EH (cell line): ENCODE measurements at places on chromosomes 1 and 21.

DNA sequence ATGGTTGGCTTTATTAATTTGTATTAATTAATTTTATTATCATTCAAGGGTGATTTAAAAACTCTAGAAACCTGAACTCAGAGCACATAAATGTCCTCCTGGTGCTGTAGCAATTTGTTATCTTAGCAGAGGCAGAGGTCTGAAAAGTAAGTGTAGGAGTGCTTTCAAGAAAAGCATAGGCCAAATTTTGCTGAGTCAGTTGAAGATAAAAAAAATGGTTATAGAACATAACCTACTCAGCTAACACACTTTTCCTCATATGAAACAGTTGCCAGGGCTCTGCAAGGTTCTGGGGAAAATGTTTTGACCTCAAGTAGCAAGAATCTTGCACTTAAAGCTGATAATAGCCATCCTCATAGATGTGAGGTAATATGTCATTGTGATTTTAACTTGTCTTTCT is 53.5 kb upstream of the CHODL start:
- no peak for DNase-seq

GRCh38 chr1:17605582-17606344 is 66.3 kb downstream of the ARHGEF10L start:
- peak; percentile 36 for DNase-seq

DNA sequence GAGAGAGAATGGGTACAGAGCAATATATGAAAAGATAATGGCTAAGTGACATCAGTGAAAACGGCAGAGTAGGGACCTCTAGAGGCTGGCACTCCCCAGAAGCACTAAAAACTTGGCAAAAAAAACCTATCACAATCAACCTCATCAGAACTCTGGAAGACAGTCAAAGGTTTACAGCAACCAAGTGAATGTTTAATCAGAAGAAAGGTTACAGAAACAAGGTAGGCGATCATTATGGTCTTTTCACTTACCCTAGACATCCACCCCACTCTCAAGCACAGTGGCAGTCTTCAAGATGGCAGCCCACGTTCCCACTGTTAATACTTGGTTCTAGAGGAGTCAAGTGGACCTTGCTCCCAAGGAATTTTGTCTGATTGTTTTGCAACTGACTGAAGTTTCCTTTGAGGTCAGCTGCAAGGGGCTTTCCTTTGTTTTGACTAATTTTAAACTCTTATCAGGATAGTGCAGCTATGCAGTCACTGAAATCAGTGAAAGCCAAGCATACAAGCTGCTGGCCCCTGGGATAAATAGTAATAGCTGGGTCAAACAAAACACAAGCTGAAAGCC is 7.2 kb downstream of the KIFAP3 start:
- DNase-seq = no peak

DNA sequence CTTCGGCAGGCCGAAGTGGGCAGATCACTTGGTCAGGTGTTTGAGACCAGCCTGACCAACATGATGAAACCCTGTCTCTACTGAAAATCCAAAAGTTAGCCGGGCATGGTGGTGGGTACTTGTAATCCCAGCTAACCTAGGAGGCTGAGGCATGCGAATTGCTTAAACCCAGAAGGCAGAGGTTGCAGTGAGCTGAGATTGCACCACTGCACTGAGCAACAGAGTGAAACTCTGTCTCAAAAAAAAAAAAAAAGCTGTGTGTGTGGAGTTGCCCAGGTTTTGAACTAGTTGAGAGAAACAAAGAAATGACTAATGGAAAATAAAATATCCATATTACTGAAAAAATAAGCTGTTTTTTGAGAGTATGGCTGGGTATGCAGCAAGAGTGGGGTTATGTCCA is 100.2 kb downstream of the GTF2B start:
- no peak for DNase-seq

DNA sequence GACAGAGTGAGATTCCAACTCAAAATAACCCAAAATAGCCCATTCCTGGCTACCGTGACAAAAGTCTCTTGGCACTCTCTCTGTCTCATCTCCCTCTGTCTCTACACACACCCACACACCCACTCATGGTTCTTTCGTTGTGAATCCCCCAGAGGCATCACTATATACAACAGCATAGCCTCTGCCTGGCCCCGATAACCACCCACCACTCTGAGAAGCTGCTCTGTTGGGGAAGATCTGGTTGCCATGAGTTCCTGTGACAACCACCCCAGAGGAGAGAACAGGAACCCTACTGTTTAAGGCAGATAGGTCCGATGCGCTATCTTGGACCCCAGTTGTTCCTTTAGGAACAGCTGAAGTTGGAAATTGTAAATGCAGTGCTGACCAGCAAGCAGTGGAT is 70.4 kb upstream of the LYST start:
- no peak for DNase-seq

GRCh38 chr21:15423676-15424445 is 305.9 kb upstream of the USP25 start:
- DNase-seq = no peak

DNA sequence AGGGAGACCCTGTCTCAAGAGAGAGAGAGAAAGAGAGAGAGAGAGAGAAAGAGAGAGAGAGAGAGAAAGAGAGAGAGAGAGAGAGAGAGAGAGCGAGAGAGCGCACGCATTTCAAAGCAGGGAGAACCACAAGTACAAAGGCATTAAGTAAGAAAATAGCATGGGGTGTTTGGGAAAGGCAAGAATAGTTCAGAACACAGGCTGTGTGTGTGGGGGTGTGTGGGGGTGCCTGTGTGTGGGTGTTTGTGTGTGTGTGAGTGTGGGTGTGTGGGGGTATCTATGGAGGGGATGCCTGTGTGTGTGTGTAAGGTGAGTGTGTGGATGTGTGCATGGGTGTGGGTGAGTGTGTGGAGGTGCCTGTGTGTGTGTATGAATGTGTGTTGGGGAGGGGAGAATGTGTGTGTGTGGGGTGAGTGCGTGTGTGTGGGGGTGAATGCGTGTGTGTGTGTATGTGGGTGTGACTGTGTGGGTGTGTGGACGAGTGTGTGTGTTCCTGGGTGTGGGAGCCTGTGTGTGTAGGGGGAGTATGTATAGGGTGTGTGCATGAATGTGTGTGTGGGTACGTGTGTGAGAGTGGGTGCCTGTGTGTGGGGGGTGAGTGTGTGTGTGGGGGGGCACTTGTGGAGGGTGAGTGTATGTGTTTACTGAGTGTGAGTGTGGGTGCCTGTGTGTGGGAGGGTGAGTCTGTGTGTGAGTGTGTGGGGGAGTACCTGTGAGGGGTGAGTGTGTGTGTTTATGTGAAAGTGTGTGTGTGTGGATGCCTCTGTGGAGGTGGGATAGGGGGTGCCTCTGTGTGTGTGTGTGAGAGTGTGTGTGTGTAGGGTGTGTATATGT is 19.1 kb upstream of the HDAC1 start:
- no peak for DNase-seq

GRCh38 chr21:38822778-38823238 is 17.1 kb downstream of the ETS2 start:
- DNase-seq = no peak

DNA sequence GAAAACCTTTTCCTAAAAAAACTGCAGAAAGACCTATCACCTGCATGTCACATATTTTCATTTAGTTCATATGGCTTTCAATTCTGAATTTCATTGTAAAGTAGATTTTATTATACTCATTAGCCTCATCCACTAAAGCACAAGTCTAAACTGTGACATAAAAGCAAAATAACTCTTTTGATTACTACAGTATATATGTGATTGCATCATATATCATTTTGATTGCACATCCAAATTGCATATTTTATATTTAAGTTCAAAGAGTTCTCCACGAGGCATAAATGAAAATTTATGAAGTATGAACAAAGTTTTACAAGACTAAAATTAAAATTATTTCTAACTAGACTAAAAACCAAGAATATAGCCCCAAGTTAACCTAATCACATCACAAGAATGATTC is 19.3 kb downstream of the PALMD start:
- DNase-seq = no peak

DNA sequence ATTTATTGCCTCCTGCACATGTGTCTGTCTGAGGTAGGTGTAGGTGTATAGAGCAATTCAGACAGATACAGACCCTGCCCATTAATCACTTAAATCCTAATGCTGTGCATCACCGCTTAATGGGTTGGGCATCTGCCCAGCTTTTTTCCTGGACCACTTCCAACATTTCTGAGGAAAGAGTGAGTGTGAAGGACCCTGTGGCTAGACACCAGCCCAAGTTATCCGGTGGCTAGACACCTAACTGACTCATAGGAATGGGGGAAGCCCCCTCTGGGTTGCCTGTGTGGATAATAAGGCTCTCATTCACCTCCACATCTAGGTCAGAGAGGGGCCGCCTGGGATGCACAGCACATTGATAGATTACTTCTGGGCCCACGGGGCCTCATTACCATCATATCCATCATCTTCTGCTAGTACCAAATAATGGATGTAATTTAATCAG is 121.1 kb upstream of the RAVER2 start:
- peak; percentile 55 for DNase-seq

DNA sequence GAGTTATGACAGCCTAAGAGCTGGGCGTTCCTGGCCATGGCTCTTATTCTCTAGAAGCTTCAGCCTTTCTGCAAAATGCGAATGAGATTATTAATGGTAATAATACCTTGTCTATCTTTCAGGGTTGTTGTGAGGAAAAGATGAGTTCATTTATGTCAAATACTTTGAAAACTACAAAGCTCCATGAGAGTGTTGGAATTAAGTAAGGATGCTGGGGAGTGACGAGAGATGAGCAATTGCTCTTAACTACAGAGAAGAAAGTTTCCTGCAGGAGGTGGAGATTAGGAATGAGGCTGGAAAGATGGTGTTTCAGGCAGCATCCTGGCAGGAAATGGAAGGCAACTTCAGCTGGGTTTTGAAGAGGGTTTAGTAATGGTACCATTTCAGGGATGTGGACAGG is 124.2 kb downstream of the CACNA1E start:
- DNase-seq = no peak

GRCh38 chr1:15283526-15283925 is 36.5 kb downstream of the FHAD1 start:
- peak; percentile 19 for DNase-seq

DNA sequence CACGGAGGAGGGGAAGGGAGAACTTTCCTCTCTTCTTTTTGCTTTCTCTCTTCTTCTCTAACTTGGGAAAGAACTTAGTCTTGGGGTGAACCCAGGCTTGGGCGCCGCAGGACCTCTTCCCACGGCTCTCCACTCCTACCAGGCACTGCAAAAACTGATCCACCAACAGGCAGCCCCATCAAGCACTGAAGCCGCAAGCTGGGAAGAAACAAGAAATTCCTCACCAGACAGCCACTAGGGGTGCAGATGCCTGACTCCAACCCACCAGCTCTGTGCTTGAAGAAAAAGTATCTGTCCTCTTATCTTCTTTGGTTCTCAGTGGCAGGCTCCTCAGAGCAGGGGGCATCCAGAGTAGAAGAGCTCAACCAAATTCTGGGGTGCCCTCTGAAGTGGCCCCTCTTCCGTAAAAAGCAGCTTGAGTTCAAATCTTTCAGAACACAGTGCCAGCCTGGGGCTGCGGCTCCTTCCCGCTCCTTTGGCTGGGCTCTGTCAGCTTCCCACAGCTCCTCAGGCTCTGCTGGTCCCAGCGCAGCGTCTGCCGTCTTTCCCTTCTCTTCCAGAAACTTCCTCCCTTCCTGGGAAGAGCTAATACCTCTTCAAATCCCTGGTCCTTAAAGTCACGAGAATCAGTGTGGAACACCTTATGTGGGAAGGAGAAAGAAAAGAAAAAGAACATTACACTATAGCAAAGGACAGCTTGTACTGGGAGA is 2.4 kb downstream of the SLC41A1 start:
- DNase-seq = no peak

DNA sequence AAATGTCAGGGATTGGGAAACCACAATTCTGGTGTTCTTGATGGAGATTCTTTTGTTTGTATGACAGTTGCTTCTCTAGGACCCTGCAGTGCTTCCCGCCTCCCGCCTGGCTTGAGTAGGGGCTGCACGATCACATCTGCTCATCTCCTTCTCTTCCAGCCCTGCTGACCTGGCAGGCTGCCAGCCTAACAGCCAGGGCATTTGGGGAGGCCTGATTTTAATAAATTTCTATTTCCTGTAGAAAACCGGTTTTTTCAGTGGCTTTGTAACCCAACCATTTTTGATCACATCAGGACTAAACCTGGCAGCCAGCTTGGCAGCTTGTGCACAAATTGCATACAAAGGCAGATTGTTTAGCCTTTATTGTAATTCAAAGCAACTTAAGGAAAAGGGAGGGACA is 78.9 kb downstream of the UBE2U start:
- DNase-seq = no peak

DNA sequence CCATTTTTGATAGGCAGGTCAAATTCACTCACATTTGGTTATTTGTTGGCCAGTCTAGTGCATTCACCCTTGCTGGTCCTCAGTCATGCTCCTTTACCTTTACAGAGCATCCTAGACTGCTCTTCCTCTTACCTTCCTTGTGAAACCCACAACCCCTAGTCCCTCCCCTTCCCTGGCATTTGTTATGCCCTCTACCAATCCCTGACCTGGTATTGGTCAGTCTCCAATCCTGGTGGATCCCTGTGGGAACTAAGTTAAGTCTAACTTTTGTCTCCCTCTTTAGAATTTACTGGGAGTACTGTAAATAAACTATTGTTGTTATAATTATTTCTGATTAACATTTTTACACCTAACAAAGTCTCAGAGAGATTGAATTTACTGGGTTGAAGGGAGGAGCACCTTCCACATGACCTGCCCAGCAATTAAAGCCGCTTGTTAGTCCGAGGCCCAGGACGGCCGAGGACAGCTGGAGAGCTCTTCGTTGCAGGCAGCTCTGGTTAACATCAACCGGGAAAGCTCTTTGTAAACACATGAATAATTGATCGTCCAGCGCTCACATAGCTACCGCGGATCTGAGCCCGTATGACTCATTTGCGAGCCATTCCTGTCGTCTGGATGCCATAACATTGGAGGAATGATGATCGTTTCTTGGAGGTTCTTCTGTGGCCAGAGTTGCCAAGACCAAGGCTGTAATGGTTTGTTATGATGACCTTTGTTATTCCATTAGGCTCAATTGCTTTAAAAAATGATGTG is 31.9 kb downstream of the MTARC1 start:
- DNase-seq = peak; percentile 99

- peak; percentile 64 for DNase-seq
Measured at GRCh38 chr1:175976865-175977642, 230.0 kb downstream of the COP1 start.

GRCh38 chr1:233295975-233296322 is 424 bp upstream of the PCNX2 start:
- no peak for DNase-seq

- no peak for DNase-seq
Measured at GRCh38 chr1:108767708-108768107, 21.2 kb downstream of the STXBP3 start.
